ENCODE measurements at places on chromosomes 7 and 10.

DNA sequence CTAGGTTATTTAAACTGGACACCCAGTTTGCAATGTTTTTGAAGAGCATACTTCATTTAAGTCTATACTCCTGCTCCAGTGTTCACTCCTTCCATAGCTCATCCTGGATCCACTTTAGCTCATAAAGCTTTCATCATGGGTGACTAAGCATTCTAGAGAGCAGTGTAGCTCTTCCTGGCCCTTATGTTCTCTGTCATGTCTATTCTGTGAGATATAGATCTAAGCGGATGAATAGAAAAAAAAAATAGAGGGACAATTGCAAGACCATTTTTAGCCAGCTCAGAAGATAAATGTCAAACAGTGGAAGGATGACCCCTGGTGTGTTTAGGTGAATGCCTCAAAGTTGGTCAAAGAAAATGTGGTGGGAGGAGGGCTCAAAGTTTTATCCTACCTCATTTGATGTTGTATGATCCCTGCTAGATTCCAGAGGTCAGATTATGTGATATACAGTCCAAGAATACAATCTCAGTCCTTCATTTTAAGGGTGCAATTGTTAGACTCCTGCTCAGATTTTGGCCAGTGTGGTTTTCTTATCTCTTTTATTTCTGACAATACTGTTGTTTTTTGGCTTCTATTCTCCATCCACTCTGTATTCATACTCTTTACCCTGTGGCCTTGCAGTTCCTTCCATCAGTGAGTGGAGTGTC is 7.5 kb upstream of the HECW1 start:
- H3K27me3 ChIP-seq: no peaks in the 10 kb centered on the region
- no peak overlapping the region for H3K27ac ChIP-seq
- no peaks in the 10 kb centered on the region for H3K36me3 ChIP-seq
- DNase-seq: no peak
- no peak overlapping the region for H3K4me3 ChIP-seq

GRCh38 chr10:45557275-45557905 is 115.2 kb downstream of the ZFAND4 start:
- no peaks in the 10 kb centered on the region for H3K4me1 ChIP-seq
- no peaks in the 10 kb centered on the region for H3K27me3 ChIP-seq
- DNase-seq: no peak
- H3K27ac ChIP-seq: no peak overlapping the region
- no peak overlapping the region for H3K4me3 ChIP-seq

DNA sequence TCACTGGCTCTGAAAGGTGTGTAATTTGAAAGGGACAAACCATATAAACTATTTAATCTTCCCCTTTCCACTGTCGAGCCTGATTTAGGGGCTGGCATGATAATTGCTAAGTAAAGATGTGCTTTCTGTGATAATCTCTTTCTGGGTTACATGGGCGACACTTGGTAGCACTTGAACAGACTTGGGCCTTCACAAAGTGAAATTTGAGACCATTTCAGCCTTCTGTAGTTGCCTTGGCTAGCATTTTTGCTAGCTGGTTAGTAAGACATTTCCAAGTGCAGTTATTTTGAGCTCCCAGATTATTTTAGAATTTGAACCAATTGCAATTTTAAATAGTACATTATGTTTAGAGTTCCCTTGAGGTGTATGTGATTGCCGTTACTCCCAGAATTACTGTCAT is 432.7 kb upstream of the GALNT17 start:
- no peaks in the 10 kb centered on the region for H3K36me3 ChIP-seq
- H3K27me3 ChIP-seq: no peaks in the 10 kb centered on the region
- peaks cover 29% of the 10 kb centered on the region for H3K4me1 ChIP-seq
- DNase-seq: no peak
- no peak overlapping the region for H3K4me3 ChIP-seq

- no peak for DNase-seq
- H3K27ac ChIP-seq: no peak overlapping the region
- no peaks in the 10 kb centered on the region for H3K27me3 ChIP-seq
- H3K4me3 ChIP-seq: no peak overlapping the region
These were observed 9.4 kb upstream of the TMEM168 start for GRCh38 chr7:112799448-112800120.

- no peaks in the 10 kb centered on the region for H3K27me3 ChIP-seq
- no peak for DNase-seq
- H3K4me1 ChIP-seq: no peaks in the 10 kb centered on the region
- H3K4me3 ChIP-seq: no peak overlapping the region
- H3K27ac ChIP-seq: no peak overlapping the region
These were observed 112.7 kb downstream of the SLIT1 start for GRCh38 chr10:97072851-97073665.

Measured in vagina (tissue), 2 donors.